EH (cell line): ENCODE measurements at places on chromosomes 7 and 10.

GRCh38 chr10:81874875-81875466 is at the start of gene NRG3:
Gene NRG3 (plus strand): TSS chr10:81875194.
- no peak for DNase-seq

GRCh38 chr10:70145166-70145665 is 1.3 kb downstream of the TYSND1 start:
- DNase-seq: peak; percentile 11

DNA sequence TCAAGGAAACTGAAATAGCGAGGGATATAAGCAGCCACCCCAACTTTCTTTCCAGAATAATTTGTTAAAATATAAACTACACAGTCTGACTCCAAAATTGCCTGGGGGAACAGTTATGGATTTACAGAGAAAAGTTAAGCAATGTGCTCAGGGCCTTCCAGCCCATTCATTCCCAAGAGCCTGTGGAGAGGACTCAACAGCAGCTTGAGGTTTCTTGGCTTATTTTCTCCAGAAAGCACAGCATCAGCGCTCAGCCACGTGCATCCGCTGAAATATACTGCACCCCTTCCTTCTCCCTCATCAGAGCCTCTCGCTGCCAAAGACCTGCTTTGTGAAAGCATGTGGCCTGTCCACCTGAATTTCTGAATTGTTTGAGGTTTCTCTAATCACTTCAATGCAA is 375.2 kb upstream of the VWC2 start:
- DNase-seq: no peak

DNA sequence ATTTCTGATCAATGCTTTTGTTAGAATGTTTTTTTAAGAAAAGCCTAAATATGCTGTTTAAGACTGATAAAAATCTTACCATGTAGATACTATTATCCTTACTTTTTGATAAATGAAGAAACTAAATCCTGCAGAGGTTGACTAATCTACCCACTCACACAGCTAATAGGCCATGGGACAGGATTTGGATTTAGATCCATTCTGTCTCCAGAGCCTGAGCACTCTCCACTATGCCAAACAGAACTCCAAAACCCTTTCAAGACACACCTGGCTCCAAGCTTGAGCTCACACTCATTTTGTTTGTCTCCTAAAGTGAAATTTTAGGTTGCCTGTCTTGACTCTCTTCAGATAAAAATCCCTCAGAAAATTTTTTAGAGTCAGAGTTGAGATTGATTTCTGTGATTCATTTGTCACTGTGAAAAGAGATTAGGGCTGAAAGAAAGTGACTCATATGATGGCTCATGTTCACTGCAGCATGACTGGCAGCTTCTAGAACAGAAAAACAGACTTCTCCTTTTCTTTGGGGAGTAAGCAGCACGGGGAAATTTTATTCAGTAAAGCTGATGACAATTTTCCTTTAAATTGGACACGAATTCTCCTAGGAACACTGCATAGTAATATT is 132.3 kb upstream of the POT1 start:
- DNase-seq: peak; percentile 40

DNA sequence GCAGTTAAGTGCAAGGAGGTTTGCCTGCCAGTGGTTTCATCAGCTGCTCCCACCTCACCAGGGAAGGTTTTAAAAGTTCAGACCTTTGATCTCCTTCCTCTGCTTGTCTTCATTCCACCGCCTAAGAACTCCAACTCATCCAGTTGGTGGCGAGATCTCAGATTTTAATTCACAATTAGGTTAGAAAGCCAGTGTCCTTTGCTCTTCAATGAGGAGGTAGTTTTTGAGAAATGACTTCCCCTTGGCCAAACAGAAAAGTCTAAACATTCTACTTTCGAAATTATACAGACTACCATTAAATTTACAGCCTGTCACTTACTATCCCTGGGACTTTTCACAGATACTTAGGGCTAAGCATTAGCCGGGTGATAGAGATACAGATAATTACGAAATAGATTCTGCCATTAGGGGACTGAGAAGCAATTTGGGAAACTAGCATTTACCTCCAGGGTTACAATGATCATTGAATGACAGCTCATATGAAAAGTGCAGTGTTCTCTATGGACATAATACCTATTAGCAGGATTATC is 513.4 kb upstream of the GHITM start:
- DNase-seq: no peak

- no peak for DNase-seq
Observed at GRCh38 chr7:16063221-16063620, 358.1 kb downstream of the CRPPA start.

GRCh38 chr10:128814024-128814423 is 653.0 kb upstream of the MGMT start:
- no peak for DNase-seq

- DNase-seq: peak; percentile 40
Observed at GRCh38 chr10:43093423-43094076, 16.7 kb downstream of the RET start.

DNA sequence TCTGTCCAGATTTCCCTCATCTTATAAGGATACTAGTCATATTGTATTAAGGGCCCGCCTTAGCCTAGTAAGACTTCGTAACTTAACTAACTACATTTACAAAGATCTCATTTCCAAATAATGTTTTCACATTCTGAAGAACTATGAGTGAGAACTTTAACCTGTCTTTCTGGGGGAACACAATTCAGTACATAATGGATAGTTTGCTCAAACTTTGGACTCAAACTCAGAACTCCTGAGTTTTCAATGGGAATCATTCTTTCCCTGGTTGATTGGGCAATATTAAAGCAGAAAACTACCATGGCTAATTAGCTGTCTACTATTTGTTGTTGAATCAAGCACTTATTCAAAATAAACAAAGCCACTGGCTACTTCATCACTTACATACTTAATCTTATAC is 522.9 kb downstream of the REEP3 start:
- no peak for DNase-seq

GRCh38 chr10:13627459-13628310 is 40.9 kb downstream of the PRPF18 start:
- DNase-seq: no peak

DNA sequence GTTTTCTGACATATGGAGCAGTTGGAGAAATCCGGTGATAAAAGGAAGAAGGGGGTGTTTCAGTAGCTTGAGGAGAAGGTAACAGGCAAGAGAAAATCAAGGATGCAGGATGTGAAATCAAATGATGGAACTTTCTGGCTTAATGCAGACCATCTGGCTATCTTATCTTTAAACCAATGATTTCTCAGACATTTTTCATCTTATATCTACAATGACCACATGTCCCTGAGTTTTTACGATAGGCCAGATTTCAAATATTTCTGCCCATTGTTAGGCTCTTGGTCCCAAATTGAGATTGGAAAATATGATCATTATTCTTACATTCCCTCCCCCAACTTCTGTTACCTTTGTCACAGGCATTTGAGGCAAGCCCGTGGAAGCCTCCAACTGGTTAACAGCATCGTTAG is 486.8 kb downstream of the SUGCT start:
- DNase-seq: no peak
